ENCODE measurements at places on chromosomes 2 and 18.

- no peak for DNase-seq
Observed at GRCh38 chr2:217669831-217670230, 333.0 kb downstream of the TNS1 start.

- no peak for DNase-seq
Observed at GRCh38 chr2:37507703-37508102, 163.3 kb downstream of the QPCT start.

- DNase-seq: no peak
Observed at GRCh38 chr2:159396799-159397198, 110.3 kb upstream of the WDSUB1 start.

- DNase-seq: no peak
Observed at GRCh38 chr2:218077464-218078216, 8.6 kb downstream of the RUFY4 start.

- no peak for DNase-seq
Observed at GRCh38 chr18:52313213-52313612, 26.8 kb upstream of the DCC start.

- no peak for DNase-seq
Observed at GRCh38 chr2:39065616-39066015, 55.2 kb downstream of the SOS1 start.

GRCh38 chr2:134301099-134301927 lies 47.4 kb downstream of the MGAT5 start:
- no peak for DNase-seq

DNA sequence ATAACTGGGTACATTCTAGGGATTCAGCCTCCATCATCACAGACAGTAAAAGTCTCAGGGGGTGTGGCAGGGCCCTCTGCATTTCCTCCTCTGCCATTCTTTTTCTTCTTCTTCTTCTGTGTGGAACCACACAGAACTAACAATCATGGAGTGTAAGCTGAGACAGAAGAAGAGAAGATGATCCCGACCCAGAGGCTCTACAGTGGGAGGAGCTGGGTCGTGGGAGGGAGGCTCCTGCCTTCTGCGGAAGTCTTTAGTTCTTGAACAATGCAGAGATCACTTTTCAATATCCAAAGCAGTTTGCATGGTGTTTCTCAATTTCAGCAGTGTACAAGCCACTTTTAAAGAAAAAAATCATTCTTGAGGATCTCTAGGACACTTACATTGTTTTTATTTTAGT lies 80.9 kb downstream of the KCNS3 start:
- DNase-seq: no peak

GRCh38 chr2:47334356-47335136 lies 68.4 kb upstream of the MSH2 start:
- no peak for DNase-seq

DNA sequence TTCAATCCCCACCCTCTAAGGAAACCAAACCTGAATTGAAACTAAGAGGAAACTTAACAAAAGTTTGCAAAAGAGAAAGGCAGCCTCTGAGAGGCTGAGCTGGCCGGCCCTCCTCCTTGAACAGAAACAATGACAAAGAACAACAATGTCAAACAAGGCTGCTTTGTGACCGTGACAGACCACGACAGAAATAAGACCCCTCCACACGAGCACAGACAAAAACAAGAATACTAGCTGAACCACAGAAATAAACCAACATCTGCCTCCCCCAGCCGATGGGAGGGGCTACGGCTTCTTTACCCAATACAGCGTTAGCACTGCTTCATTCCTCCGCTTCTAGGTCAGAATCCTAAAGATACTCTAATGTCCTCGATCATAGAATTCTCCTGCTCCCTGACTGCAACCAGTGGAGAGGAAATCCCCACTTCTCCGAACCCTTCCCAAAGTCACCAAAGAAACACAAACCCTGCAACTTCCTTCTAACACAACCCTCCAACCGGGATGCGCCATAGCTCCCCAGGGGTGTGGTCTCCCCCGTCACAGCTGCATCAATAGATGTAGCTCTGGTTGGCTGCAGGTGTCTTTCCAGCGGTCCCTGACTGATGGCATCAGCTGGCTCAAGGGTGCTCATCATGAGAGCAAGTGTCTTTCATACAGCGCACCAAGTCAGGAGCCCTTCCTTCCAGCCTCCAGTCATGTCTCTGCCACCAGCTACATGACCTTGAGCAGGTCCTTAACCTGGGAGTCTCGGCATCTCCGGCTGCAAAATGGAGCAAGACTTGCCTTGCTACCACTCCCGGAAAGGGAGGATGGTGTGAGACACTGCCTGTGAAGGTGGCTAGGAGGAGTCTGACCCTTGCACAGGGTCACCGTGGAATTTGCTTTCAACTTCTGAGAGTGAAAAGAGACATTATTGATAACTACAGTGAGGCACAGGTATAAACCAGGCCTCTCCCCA lies 198.6 kb downstream of the HAUS1 start:
- DNase-seq: no peak

DNA sequence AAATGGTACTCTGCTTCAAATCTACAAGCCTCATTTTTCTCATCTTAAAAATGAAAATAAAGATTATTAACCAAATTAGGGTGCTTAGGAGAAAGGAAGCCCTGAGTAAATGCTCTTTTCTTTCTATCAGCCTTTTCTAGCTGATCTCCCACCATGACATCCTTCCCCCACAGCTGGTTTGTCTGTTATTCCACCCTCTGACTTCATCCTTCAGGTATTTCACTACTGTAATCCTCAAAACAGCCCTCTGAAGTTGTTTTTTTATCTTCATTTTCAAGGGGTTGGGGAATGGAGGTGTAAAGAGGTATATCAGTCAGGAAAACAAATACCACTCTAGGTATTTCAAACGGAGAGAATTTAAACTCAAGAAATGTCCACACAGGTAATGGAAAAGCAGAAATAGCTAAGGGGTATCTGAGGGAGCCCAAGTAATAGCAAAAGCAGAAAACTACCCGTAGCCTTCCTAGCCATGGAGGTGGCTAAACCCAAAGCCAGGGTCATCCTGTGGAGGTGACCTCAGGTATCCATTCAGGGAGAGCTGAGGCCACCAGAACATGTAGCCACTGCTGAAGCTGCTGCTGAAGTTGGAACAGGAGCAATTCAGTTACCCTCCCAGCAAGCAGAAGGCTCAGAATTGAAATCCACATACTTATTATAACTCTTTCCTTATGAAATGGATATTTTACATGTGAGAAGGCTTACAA lies 990.9 kb upstream of the ACVR2A start:
- no peak for DNase-seq

DNA sequence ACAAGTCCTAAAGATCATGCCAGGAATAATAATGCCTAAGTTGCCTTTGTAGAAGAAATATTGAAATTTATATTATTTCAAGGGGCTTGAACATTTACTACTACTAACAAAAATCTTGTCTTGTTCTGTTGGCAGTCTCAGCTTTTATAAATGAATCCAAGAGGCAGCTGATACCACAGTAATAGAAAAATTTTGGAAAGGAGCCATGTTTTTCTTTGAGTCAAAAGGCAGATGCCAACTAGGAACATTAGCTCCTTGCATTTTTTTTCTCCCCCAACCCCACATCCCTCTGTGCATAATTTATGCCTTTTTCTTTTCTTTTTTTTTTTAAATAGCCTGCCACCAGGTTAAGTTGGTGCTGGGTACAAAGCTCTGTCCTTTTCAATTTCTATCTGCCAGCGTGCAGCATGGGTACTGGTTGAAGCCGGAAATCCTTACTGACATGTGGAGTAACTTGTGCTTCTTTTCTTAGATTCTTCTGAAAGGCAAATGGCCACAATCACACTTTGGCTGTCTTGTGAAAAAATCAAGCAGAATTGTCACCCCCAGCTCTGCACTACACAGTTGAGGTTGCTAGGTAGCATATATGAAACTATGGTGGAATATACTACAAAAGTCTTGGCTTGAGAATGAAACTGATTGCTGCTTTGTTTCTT lies 98.8 kb downstream of the RHBDD1 start:
- no peak for DNase-seq

DNA sequence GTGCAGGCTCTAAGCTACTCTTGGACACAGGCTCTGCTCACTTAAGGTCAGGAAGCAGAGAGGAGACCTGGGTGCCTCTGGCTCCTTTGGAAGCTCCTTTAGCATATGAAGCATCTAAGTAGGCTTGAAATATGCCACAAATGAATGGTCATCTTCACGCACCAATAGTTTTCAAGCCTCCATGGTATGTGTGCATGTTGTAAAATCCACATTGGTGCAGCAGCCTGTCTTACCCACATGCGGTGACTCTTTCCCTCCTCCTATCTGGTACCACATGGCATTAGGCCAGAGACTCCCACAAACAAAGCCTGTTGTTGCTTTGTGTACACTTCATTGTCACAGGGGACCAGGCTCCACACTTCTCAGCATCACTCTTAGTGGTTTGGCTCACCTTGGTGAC lies 442.2 kb upstream of the RAB12 start:
- DNase-seq: no peak

GRCh38 chr18:50527636-50528307 lies 32.1 kb upstream of the MAPK4 start:
- no peak for DNase-seq

GRCh38 chr2:73893764-73894474 lies 1.1 kb downstream of the ACTG2 start:
- DNase-seq: no peak

- DNase-seq: peak; percentile 72
Observed at GRCh38 chr2:205885492-205886099, 200.4 kb downstream of the INO80D start.

DNA sequence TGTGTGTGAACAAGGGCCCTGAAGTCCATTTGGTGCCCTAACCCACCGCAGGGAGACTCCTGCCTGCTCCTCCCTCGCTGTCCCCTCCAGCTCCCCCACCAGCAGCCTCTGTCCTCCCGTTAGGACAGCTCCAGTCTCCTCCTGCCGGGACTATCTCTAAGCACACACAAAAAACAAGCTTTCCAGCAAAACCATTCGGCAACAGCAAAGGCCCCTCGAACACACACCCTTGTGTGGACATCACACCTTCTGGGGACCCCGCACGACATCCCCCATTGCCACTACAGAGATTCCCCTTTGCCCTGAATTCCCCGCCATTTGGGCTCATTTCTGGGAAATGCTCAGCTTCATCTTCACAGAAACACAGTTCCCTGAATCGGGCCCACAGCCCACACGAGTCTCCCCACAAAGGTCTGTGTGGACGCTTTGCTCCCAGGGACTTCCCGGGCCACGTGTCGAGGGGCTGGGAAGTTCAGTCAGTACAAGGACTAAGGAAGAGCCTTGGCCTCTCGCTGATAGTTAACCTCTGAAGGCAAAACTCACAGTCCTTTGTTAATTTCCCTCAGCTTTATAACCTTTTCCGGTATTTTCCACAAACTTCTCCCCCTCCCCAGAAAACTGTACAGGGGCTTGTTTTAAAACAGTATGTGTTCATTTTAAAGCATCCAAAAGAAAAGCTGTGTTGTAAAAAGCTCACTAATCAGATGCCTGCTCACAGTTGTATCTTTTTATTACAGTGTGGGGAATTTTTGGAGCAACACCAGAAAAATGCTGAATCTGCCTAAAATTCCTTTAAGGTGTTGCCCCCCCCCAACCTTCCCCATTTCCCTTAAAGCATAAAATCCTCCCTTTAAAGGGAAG lies 25.9 kb downstream of the SMAD7 start:
- no peak for DNase-seq

DNA sequence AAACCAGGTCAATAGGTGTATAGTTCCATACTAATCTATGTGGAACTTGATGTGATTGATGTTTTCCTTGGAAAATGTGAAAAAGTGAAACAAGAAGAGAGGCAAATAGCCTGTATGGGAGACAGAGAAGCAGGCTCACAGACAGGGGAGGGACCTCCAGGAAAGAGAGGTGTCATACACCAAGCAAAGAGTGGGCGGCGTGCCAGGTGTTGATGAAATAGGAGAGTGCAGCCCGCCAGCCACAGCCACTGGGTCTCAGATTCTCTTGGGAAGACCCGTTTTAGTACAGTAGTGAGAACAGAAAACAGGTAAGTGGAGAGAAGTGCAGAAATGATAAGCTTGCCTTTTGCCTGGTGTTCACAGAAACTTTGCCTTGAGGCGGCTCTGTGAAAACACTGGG lies 301.9 kb downstream of the ZNF407 start:
- no peak for DNase-seq

GRCh38 chr18:35658112-35658511 lies 76.6 kb downstream of the GALNT1 start:
- no peak for DNase-seq

- DNase-seq: no peak
Observed at GRCh38 chr2:46999857-47000678, 84.5 kb upstream of the MCFD2 start.

DNA sequence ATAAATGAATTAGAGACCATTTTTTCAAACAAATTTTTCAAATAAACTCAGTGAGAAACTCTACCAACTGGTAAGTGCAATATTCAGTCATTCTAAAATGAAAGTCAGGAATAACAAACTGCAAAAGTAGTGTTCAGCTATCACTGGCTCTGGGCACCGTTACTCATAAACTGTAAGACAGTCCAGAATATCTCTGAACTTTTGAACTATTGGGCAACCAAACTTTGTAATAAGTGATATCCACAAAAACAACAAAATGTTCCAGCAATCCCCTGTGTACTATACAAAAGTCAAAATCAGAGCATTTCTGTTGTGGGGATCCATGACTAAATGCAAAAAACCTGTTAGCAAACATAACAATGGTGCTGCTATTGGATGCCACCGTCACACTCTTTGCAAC lies 56.3 kb downstream of the SLC25A12 start:
- no peak for DNase-seq

- no peak for DNase-seq
Observed at GRCh38 chr18:10352671-10353070, 101.8 kb upstream of the APCDD1 start.

GRCh38 chr2:18752667-18753422 lies 163.5 kb upstream of the NT5C1B start:
- no peak for DNase-seq

GRCh38 chr18:65057439-65058083 lies 693.3 kb upstream of the CDH7 start:
- DNase-seq: no peak

- DNase-seq: no peak
Observed at GRCh38 chr2:15838481-15839090, 101.8 kb upstream of the MYCN start.

DNA sequence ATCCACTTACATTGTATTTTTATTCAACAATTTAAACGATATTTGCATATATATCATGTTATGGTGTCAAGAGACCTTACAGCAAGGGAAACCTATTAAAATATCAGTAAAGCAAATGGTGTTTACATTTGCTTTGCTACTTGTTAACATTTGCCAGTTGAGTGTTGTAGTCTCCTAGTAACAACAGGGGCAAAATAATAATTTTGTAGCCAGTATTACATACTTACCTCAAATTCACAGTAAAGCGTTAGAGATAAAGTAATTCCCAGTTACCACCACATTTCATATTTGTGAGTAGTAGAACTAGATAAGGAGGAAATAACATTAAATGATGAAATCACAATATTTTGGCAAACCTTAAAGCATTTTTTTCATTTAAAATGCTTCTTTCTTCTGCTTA lies 71.3 kb downstream of the FASTKD2 start:
- no peak for DNase-seq

GRCh38 chr2:54928719-54929118 lies 121.5 kb downstream of the RTN4 start:
- DNase-seq: no peak

GRCh38 chr2:99771681-99772333 lies 282.0 kb upstream of the REV1 start:
- DNase-seq: no peak

- DNase-seq: no peak
Observed at GRCh38 chr2:200943527-200944105, 19.8 kb downstream of the ORC2 start.

- no peak for DNase-seq
Observed at GRCh38 chr2:218821605-218822211, 9.9 kb downstream of the PRKAG3 start.

Data from caudate nucleus (tissue), 63 donors.